H7 (cell line): ENCODE measurements at places on chromosomes 6 and 20.

- DNase-seq = no peak
Measured at GRCh38 chr20:6914986-6915385, 147.5 kb downstream of the BMP2 start.

DNA sequence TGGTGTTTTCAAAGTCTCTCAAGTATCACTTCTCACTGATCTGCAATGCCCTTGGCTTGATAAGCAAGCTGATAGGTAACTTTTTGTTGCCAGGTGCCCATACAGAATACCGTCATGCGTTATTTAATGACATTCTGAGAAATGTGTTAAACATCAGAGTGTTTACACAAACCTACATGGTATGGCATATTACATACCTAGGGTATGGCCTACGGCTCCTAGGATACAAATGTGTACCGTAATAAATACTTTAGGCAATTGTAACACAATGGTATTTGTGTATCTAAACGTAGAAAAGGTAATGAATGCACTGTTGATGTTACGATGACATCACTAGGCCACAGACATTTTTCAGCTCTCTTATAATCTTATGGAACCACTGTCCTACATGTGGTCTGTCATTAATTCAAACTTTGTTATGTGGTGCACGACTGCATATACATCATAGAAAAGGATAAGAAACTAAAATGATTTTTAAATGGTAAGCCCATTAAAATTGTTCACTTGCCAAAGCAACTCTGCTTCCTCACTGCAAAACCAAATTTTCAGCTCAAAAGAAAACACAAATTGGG lies 35.7 kb downstream of the CSNK2A1 start:
- no peak for DNase-seq

GRCh38 chr20:568673-569415 lies 25.3 kb upstream of the CSNK2A1 start:
- peak; percentile 41 for DNase-seq

- DNase-seq = peak; percentile 96
Measured at GRCh38 chr20:38725931-38726803, 1.9 kb downstream of the SLC32A1 start.

DNA sequence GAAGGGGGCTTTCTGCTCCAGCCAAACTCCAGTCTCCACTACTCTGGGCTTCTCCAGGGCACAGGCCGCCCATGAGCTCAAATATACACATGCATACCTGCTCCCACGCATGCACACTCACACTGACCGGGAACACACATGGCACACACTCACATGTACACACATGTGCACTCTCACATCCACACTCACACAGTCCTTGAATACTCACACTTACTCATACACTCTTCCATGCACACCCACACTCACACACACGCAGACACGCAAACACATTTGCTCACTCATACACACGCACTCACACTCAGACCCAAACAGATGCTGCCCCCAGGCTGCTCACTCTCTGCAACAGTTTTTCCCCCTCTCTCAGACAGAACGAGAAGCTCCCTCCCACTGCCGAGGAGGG lies 7.0 kb downstream of the GDAP1L1 start:
- DNase-seq = no peak

GRCh38 chr20:63648190-63648589 lies 5.0 kb downstream of the STMN3 start:
- DNase-seq = no peak

GRCh38 chr20:32966881-32967781 lies 37.1 kb downstream of the SUN5 start:
- DNase-seq = peak; percentile 29

DNA sequence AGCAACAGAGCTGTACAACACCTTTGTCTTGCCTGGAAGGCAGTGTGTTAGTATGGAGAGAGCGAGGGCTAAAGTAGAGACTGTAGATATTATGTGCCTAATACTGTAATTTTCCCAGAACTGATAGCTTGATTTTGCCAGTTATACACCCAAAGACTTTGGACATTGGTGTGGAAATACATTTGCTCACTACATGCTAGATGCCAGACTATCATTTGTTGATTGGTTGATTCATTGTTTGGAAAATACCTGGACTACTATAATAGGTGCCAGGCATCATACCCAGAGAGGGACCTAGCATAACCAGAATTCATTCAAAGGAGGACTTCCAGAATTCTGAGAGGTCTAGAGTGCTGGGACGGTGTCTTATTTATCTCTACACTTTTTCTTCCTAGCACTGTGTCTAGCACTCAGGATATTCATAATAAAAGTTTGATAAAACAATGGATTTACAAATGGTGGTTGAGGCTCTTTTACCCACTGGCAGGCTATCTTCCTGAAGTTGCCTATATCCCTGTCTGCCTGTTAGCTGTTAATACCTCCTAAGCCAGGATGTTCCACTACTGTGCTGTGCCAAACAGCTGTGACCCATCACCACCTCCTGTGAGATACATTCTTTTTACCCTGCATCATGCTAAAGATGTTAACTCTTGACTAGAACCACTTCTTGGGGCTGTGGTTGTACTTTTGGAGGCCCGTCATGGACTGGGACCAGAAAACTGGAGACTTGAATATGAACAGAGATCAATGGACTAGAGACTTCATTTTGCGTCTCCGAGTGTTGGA lies 72.2 kb upstream of the FUCA2 start:
- no peak for DNase-seq

DNA sequence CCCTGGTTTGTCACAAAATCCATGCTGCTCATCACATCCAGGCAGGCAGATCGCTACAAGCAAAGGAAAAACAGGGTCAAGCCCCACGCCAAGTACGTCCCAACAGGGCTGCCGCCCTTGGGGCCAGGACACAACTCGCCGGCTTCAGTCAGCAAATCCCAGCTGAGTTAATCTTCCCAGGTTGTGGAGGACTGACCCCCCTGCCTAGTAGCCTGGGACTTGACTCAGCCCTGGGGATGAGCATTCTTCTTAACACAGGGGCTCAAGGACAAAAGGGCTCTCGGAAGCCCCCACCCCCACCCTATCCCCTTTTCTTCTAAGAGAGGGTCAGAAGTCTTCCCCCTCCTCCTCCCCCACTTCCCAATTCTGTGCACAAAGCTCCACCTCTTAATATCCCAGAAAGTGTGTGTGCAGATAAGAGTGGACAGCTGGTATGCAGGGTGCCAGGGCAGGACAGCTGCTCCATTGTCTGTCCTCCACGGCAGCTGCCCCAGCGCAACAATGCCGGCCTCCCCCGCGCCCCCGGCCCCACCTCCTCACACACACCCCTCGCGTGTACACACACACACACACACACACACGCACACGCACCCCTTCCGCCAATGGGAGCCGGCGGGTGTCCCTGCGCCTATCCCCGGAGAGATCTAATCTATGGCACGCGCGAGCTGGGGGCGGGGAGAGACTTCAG lies 4.5 kb downstream of the DLL1 start:
- DNase-seq = peak; percentile 80

DNA sequence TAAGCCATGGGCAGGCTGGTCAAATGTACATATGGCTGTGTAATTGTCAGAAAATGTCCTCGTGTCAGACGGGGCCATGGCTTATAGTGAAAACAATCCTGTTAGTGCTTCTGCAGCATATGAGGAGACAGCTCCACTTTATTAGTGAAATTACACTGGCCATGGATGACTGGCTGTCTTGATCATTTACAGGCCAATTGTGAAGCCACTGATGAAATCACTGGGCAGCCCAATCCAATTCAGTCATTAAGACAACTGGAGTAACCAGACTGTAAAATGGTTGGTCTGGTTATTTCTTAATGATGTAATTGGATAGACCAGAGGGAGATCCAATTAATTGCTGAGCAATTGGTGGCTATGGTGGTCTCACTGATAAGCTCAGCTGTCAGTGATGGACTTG lies 749.5 kb downstream of the KIF16B start:
- no peak for DNase-seq

DNA sequence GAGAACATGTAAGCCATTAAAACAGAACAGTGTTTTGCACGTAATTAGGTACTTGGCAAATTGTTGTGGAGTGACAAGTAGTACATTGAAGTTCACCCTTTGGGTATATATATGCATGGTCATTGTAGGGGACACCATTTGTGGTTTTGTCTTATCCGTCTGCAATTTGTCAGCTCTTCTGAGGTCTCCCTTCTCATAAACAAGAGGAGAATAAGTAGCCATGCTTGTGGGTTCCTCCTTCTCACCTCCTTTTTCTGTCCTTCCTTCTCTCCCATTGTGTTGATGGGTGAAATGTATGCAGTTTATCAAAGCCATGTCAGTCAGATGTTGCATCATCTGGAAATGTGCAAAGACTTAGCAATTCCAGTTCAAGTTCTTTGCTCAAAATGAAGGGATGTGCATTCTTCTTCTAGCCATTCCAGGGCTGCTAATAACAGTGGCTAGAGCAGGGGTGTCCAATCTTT lies 70.9 kb downstream of the QKI start:
- no peak for DNase-seq
